Pancreas (tissue), 10 donors: ENCODE measurements at places on chromosomes 3 and 15.

DNA sequence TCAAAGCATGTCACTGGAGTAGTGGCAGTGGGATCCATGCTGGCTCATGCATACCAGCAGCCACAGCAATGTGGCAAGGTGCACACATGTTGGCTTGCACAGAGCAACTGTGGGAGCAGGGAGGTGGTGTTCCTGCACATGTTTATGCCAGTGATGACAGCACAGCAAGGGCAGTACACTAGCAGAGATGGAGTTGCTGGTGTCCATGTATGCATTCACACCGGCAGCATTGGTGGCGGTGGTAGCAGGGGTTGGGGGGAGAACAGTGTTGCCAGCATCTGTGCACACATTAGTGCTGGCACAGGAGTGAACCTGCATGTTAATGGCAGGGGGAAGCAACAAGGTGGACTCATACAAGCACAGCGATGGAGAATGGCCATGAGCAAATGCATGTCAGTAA is 202.0 kb upstream of the KCNMB2 start:
- no peaks in the 10 kb centered on the region for H3K36me3 ChIP-seq
- no peaks in the 10 kb centered on the region for H3K27me3 ChIP-seq
- H3K4me1 ChIP-seq, result no peaks in the 10 kb centered on the region
- no peak overlapping the region for H3K4me3 ChIP-seq

DNA sequence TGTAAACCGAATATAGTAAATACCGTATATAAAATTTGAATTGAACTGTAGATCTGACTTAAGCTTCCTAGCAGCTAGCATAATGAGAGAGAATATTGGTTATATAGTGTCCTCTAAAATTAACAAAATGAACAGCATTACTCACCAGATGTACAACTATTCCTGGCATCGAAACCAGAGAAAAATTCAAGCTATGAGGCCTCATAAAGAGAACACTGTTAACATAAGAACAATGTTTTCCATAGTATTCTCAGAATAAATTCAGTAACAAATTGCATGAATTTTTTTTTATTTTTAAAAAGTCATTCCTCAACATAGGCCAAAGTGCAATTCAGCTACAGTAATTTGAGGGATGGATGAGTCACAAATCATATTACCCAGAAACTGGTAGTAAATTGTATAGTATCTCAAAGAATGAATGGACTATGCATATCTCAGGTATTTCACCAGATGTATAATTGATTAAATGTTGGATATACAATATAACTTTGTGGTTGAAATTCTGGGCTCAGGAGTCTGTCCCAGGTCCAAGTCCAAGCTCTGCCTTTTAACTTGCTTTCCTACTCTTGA is 5.0 kb downstream of the TMEM207 start:
- no peak overlapping the region for H3K4me3 ChIP-seq
- no peaks in the 10 kb centered on the region for H3K36me3 ChIP-seq
- H3K27me3 ChIP-seq, result no peaks in the 10 kb centered on the region
- DNase-seq, result no peak

- H3K4me1 ChIP-seq, result no peaks in the 10 kb centered on the region
- H3K36me3 ChIP-seq, result no peaks in the 10 kb centered on the region
- H3K4me3 ChIP-seq, result no peak overlapping the region
- no peak overlapping the region for H3K27ac ChIP-seq
Observed at GRCh38 chr3:193701953-193702635, 109.1 kb downstream of the OPA1 start.

DNA sequence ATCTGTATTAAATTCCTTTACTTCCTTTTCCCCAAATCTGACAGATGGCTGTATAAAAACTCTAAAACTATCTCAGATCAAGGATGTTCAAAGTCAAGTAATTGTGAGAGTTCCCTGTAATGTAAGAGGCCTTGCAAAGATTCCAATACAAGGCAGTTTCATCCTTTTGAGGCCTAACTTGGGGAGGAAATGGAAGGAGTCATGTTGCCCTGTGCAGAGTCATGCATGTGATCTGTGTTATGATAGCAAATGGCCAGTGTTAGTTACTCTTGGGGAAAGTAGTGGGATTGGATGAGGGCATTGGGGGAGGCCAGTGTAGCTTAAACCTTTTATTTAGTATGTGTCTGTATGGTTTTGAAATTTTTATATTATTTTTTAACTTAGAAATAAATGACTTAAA is 23.7 kb upstream of the FBXL22 start:
- H3K27me3 ChIP-seq, result no peaks in the 10 kb centered on the region
- H3K27ac ChIP-seq, result no peak overlapping the region
- H3K4me3 ChIP-seq, result no peak overlapping the region
- DNase-seq, result no peak

- no peak overlapping the region for H3K4me3 ChIP-seq
- H3K27me3 ChIP-seq, result no peaks in the 10 kb centered on the region
- no peak overlapping the region for H3K27ac ChIP-seq
Observed at GRCh38 chr15:48031466-48031865, 89.3 kb upstream of the SLC24A5 start.

GRCh38 chr15:95394186-95395067 is 936.1 kb upstream of the NR2F2 start:
- no peaks in the 10 kb centered on the region for H3K27me3 ChIP-seq
- H3K36me3 ChIP-seq, result no peaks in the 10 kb centered on the region

DNA sequence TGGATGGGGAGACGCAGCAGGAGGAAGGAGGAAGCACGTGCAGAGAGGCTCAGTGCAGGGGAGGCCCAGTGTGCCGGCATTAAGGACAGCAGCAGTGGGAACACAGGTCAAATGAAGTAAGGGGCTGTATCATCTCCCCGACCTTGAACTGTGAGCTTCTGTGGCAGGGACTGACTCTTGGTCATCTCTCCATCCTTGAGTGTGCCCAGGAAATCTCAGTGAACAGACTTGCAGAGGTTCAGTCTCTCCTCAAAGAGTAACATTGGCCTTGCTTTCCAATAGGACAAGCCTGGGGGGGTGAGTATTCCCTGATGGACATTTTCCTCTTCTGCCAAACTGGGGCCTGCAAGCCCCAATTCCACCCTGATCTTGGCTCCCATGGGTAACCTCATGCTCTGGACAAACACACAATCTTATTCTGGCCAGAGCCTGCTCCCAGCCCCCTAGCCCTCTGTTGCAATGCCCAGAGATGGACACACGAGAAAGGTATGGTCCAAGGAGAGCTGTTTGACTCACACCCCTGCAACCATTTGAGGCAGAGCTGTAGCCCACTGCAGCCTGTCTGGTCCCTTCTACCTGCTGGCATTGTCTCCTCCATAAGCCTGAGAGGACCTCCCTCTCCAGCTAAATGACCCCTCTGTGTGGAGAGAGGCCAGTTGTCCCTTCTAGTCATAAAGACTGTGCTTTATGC is 50.9 kb downstream of the TLE3 start:
- H3K36me3 ChIP-seq, result no peaks in the 10 kb centered on the region
- no peak overlapping the region for H3K27ac ChIP-seq
- peak; percentile 15 for DNase-seq
- no peak overlapping the region for H3K4me3 ChIP-seq
- H3K27me3 ChIP-seq, result no peaks in the 10 kb centered on the region

DNA sequence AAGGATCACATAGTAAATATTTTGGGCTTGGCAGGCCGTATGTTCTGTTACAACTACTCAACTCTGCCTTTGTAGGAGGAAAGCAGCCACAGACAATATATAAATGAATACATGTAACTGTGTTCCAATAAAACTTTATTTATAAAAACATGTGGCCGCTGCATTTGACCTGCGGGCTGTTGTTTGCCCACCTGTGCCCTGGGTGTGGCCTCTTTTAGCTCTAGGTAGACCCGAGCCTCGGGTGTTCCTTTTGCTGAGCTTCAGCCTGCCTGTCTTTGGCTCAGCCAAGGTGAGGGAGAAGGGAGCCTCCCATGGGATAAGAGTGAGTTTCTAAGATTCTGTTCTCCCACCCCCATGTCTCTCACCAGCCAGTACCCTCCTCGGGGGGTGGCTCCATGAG is 5.6 kb downstream of the FAM3D start:
- H3K27ac ChIP-seq, result no peak overlapping the region
- no peak for DNase-seq
- no peaks in the 10 kb centered on the region for H3K4me1 ChIP-seq
- H3K36me3 ChIP-seq, result no peaks in the 10 kb centered on the region
- H3K27me3 ChIP-seq, result no peaks in the 10 kb centered on the region

GRCh38 chr3:115698851-115699591 is 75.7 kb downstream of the GAP43 start:
- no peak overlapping the region for H3K27ac ChIP-seq
- DNase-seq, result no peak
- H3K4me3 ChIP-seq, result no peak overlapping the region
- H3K27me3 ChIP-seq, result no peaks in the 10 kb centered on the region
- H3K36me3 ChIP-seq, result no peaks in the 10 kb centered on the region

DNA sequence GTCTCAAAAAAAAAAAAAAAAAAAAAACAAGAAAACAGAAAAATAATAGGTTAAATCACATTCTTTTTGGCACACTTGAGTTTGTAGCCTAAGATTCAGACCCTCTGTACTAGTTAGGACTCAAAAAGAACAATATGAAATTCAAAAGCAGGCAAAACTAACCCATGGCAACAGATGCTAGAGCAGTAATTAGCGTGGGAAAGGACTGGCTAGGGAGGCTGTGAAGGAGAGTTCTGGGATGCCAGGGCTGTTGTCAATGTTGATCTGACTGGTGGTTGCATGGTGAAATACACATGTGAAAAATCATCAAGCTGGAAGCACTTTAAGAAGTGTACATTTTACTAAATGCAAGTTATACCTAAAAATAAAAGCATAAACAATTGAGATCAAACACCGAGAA is 35.6 kb downstream of the KLHL6 start:
- no peak overlapping the region for H3K27ac ChIP-seq
- H3K27me3 ChIP-seq, result no peaks in the 10 kb centered on the region
- H3K36me3 ChIP-seq, result no peaks in the 10 kb centered on the region
- H3K4me3 ChIP-seq, result no peak overlapping the region
- DNase-seq, result no peak
- H3K4me1 ChIP-seq, result no peaks in the 10 kb centered on the region
